ENCODE measurements at places on chromosomes 4 and X.

DNA sequence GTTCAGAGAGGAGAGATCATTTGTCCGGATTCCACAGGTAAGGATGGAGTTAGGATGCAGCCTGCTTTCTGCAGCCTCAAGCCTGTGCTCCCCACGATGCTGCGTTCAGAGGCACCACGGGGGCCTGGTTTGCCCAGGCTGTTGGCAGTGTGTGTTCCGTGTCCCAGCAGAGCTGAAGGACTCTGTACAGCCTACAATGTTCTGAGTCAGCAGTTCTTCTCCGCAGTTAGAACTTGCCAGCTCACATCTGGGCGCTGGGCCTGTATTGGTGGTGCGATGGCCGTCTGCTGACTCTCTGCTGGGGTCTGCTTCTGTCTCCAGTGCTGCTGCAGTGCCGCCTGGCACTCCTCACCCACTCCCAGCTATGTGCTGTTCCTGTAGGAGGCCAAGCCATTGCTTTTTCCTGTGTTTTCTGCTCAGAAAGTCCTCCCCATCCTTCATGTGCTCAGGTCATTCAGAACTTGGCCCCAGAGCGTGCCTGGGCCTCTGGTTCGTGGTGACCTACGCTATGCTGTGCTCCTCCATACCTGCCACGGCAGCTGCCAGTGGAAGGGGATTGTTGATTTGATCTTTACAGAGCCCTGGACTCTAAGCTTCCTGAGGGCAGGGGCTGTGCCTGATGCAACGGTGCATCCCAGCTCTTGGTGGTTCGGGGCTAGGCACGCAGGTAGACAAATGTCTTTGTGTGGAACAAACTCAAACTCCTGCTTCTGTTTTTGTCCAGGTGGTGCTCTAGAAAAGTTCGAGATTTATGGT, 42.6 kb upstream of the TADA2B start:
- DNase-seq, result no peak

GRCh38 chr4:36330796-36331195, 49.4 kb downstream of the DTHD1 start:
- DNase-seq, result no peak

DNA sequence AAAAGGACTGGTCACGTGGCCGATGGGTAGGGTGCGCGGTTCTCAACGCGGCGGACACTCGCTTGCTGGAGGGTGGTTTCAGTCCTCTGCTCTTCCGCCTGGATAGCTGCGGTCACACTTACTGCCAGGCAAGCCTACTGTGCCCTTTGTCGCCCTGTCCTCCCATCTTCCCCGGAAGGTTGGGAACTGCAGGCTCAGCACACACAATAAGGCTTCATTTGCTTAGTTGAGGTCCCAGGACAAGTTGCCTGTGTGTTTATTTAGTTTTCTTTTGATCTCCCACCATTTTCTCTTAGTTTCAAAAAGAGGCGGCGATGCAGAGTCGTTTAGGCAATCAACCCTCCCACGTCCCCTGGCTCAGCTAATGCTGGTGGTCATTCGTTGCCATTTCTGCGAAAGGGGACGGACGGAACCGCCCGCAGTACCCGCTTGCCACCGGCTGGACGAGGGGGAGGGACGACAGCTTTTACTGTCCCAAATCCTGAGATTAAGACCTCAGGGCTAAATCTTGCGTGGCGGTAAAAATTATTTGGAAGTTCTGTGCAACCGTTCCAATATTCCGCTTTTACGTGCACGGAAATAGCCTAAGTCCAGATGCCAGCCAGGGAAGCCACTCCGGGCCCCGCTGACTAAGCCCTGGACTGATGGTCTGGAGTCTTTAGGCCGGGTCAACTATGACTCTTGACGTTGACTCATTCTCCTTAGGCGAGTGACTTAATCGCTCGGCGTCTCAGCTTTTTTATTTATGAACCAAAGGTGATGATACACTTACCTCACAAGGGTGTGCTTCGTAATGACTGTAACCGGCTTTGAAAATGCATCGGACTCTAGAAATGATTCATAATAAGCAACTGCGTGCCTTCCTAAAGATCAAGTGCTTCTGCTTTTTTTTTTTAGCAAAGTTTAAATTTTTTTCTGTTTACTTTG, 671 bp upstream of the EIF4E start:
- DNase-seq, result peak; percentile 79

DNA sequence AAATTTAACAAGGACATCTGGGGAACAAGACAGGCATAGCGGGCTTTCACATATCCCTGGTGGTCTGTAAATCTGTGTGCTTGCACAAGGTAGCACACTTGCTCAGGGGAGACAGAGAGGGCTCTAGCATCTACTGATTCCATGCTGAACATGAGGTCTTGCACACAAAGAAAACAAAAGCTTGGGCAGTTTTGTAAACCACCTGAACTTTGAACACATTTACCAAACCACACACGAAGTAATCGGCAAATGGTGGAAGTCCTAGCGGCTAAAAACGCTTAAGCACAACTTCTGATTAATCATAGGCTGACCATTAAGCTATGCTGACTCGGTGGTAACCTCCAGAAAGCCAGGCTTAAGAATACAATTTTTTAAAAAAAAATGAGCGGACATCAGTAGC, 52.8 kb downstream of the AKAP4 start:
- no peak for DNase-seq

DNA sequence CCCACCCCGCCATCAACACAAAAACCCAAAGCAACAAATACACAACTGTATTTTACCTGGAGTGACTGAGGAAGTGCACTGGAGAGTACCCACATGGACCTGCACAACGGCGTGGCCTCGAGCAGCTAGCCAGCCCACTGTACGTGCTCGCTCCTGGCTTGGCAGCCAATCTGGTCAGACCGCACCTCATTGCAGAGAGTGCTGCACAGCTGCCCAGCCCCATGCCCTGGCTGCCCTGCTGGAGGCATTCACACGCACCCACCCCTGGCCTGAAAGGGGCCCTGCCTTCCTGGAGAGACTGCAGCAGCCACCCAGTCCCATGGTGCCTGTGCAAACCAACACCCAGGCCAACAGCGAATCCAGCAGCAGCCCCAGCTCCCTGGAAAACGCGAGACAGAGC, 116.3 kb downstream of the GALNTL6 start:
- DNase-seq, result no peak

- DNase-seq, result no peak
These were observed 180.4 kb downstream of the SPATA18 start for GRCh38 chr4:52231526-52231925.

DNA sequence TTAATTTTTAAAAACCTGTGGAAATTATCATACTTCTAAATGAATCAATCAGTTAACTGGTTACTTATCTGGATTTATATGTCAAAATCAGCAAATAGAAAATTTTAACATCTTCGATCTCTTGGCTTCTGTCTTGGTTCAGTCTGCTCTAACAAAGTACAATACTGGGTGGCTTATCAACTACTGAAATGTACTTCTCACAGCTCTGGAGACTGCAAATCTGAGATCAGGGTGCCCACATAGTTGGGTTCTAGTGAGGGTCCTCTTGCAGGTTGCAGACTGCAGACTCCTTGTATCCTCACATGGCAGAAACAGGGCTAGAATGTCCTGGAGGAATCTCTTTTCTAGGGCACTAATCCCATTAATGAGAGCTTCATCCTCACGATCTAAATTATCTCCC, 1851.6 kb upstream of the TENM3 start:
- DNase-seq, result no peak

DNA sequence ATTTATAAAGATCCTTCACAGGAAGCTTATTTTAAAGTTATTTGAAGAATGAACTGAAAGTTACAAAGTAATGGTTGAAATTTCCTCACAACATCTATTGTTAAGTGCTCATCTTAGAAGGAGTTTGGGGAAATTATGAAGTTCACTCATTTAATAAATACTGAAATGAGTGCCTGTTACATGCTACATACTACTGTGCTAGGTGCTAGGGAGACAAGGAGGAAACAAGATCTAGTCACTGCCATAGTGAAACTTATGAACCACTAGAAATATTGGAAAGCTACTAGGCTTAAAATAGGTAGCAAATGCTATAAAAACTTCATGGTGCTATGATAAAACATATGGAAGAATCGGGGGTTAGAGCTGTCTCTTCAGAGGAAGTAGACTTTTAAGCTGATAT, 97.1 kb downstream of the JADE1 start:
- DNase-seq, result no peak

DNA sequence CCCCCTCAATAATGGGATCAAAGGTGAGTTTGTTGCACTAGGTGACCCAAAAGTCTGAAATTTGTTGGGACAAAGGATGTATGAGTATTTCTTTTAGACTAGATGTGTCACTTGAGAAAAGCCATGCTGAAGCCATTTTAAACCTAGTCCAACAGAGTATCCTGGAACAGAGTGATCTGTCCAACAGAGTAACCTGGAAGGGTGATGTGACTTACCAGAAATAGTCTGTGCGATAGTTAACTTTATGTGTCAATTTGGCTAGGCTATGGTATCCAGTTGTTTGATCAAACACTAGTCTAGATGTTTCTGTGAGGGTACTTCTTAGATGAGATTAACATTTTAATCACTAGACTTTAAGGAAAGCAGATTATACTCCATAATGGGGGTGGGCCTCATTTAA, 154.5 kb downstream of the PARM1 start:
- DNase-seq, result no peak

GRCh38 chr4:163663454-163664225, 169.2 kb downstream of the TMA16 start:
- DNase-seq, result no peak

DNA sequence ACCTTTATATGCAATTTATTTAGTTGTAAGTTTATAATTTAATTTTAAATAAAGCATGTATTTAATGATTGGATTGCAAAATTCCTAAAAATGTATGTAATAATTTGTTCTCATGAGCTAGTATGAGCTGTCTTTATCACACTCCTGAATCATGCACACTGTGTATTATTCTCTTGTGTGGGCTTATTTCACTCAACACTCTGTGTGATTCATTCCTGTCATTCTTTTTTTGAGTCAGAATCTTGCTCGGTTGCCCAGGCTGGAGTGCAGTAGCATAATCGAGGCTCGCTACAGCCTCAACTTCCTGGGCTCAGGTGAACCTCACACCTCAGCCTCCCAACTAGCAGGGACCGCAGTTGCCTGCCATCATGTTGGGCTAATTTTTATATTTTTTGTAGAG, 123.1 kb upstream of the SLC34A2 start:
- DNase-seq, result no peak

DNA sequence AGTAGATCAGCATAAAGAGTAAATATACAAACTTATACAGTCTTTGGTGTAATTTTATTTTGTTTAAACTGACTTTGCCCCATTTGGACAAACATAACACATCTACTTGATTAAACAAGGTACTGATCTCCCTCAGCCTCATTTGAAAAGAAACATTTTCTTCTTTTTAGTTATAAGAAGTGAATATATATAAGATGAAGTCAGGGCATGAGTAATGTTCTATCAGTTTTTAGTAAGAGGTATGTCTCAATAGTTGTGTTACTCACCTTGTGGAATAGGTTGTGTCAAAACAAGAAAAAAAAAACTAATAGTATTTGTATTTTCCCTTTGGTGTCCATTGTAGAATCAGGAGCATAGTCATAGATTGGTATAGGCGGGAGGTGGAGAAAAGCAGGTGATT, 327.4 kb downstream of the RPA4 start:
- DNase-seq, result no peak

- no peak for DNase-seq
These were observed 185.7 kb upstream of the TBL1X start for GRCh38 chrX:9279234-9279544.

GRCh38 chr4:8229331-8229975, 30.4 kb downstream of the SH3TC1 start:
- DNase-seq, result no peak

DNA sequence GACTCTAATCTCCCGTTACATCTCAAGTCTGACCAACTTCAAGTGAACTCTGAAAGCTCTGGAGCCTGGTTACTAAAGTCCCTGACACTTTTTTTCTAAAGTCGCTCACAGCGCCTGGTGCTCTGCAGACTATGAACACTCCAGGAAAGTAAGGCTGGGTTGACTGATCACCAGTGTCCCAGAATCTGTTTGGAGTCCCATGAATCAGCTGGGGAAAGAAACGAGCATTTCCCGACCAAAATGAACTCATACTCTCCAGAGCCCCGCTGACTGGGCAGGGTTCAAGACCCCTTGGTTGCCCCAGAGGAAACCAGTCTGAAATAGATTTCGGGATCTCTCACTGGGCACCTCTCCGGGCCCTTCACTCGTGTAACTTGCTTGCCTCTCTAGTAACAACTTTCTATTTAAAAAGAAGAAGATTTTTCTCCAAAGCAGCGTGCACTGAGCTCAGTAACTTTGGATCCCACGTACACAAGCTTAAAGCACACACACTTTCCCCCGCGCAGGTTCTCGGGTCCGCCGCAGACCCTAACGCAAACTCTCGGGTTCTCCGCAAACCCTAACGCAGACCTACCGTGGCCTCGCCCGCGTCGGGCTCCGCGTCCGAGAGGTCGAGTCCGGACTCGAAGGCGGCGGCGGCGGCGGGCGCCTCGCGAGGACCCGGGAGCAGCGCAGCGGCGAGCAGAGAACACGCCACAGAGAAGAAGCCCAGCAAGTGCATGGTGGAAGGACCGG, 964 bp downstream of the VEGFC start:
- DNase-seq, result no peak

GRCh38 chr4:8307121-8307520, 37.6 kb downstream of the HTRA3 start:
- DNase-seq, result no peak

GRCh38 chr4:31114816-31115215, 394.6 kb downstream of the PCDH7 start:
- no peak for DNase-seq

DNA sequence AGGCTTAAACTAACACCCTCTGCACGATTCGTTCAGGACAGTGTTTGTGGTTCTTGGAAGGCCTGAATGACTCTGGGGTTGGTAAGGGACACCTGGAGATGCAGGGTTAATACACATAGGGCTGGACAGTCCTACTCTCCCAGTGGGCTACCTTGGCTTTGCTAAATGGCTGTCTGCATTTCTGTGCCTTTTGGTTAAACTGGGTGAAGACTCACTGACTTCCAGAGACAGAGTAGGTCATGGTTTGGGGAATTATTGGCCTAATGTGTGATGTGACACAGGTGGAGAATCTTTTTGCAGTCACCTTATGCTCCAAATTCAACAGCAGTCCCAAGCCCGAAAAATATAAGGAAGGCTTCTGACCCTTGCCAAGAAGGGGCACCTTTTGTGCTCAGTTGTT, 10.5 kb downstream of the POU4F2 start:
- no peak for DNase-seq

DNA sequence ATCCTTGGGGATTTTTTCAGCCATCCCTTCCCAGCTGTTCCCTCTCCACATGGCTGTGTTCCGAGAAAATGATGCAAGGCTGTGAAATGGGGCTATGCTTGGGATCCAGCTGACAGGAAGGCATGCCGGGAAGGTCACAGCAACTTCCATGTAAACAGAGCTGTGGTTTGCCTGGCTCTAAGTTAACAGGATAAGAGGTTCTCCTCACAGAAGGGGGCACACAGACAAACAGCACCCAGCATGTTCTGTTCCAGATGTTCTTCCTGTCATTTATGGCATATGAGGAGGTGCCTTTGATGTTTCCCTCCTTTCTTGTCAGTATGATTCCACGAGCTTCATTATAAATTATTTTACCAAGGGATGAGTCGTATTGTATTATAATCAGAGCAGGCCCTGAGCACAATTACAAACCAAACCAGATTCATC, 220.7 kb downstream of the ANTXR2 start:
- no peak for DNase-seq

- no peak for DNase-seq
These were observed 5.6 kb upstream of the PCDH7 start for GRCh38 chr4:30714408-30715031.

GRCh38 chr4:52096048-52096447, 44.9 kb downstream of the SPATA18 start:
- DNase-seq, result no peak

- DNase-seq, result no peak
These were observed 281.3 kb downstream of the PPP3CA start for GRCh38 chr4:101065935-101066485.

Measured in pulmonary artery endothelial cell (primary cell).